ENCODE measurements at places on chromosomes 2 and 18.

GRCh38 chr2:143284087-143284675 lies 155.0 kb downstream of the ARHGAP15 start:
- DNase-seq = peak; percentile 3

DNA sequence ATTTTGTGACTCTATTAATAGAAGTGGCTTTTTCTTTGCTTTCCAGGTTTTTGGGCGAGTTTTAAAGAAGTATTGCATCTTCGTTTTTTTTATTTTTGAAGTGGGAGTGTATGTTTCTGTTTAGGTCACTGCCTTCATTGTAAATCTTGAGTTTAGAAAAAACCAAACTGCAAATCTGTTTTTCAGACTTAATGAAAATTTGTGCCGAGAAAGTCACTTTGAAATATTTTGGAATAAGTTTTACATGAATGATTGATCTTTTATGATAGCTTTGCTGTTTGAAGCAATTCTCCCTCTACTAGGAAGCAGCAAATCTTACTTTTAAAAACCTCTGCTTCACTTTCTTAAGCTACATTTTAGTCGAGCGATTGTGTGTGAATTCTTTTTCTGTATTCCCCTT lies 2.2 kb downstream of the SMAD4 start:
- no peak for DNase-seq

- no peak for DNase-seq
Observed at GRCh38 chr2:100145893-100146656, 3.7 kb upstream of the AFF3 start.

DNA sequence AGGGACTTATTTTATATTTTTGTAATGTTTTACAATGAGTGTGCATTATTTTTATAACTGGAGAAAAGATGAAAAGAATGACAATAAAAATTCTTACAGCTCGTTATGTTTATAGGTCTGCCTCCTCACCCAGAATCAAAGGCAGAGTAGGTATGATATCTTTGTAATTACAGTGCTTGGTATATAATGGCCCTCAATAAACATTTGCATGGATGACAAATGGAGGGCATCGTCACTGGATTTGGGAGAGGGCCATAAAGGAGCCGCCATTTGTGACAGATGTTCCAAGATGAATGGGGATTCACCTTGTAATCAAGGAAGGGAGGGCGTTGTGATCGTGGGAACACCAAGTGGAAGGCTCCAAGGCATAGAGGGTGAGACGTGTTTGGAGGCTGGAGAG lies 22.6 kb upstream of the GIGYF2 start:
- no peak for DNase-seq

DNA sequence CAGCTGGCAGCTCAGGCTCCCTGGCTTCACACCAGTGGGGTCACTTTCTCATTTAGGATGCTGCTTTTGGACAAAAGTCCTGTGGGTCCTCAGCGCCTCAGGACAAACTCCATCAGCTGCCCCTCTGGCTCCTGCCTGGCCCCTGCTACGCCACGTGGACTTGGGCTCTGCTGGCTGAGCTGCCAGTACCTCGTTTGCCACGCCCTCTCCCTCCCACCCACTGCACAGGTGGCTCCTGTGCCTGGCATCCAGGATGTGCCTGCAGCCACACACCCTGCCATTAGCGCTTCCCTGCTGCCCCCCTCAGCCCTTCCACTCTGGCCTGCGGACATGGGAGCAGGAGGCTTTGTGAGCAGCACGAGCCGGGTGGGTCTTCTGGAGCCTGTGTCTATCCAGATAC lies 118.9 kb downstream of the ZNF236 start:
- DNase-seq = no peak

GRCh38 chr2:121076885-121077549 lies 208.0 kb downstream of the TFCP2L1 start:
- peak; percentile 26 for DNase-seq

GRCh38 chr2:231052494-231053451 lies 3.9 kb upstream of the PSMD1 start:
- DNase-seq = peak; percentile 71

GRCh38 chr2:180364719-180365118 lies 357.6 kb upstream of the CWC22 start:
- no peak for DNase-seq

DNA sequence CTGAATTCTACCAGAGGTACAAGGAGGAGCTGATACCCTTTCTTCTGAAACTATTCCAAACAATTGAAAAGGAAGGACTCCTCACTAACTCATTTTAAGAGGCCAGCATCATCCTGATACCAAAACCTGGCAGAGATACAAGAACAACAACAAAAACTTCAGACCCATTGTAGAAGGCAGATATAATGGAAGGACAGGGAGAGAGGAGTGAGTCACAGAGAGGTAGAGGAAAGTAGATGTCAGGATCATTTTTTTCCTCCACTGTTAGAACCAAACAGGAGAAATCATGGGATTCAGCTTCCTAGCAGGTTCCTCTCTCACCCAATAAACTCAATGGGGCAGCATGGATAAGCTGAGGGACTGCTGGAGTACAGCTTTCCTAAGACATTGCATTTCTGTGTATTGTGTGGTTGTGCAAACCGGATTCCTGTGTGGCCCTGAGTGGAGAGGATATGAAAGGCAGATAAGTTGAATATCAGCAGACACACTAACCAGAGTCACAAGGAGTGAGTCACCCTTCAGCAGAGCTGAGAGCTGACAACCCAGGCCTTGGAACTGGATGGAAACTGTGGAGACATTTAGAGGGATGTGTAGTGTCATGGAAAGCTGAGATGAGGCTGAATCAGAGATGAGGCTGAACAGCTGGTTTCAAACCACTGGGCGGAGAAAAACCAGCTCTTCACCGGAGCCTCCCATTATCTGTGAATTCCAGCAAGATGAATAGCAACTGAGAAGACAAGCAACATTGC lies 60.9 kb upstream of the MMADHC start:
- DNase-seq = no peak

DNA sequence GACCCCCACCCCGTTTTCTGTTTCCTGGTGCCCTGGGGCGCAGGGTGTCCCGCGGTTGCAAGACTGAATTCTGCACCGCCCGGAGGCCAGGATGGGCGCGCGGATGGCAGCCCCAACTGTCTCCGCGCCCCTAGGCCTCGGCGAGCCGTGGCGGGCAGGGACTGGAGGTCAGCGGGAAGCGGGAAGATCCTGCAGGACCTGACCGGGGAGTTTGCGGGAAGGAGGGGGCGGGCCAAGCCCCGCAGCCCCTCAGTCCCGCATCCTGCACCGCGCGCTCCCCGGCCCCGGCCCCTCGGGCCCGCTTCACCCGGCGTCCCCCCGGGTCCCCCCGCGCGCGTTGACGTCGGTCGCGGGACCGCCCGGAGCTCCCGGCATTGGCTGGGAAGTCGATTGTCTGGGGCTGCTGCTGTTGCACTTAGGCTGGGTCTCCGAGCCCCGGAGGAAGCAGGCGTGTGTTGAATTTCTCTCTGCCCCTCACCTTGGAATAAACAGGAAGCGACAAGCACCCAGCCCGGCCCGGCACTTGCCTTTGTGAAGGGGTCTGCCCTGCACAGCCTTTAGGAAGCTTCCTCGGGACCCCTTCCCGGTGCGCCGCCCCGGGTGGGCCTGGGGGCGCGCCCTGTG lies at the start of gene LDLRAD4:
Gene LDLRAD4, plus strand, starts transcription at position 393 of the 624 bp plus-strand sequence.
- no peak for DNase-seq

- DNase-seq = no peak
Observed at GRCh38 chr2:1591978-1592907, 152.1 kb downstream of the PXDN start.

DNA sequence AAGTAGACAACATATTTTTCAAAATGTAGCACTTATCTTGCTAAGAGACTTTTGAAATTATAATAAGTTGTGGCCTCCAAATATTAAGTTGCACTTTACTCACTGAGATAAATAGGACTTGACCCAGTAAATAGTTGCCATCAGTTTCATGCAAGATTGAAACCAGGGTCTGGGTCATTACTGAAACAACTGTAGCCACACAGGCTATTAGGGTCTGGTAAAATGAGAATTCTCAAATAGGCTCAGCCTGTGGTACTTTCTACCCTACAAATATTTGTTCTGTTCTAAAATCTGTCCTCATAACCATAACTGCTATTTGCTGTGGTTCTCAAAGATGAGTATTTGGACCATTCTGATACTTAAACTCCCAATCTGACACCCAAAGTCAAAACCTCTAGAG lies 115.4 kb upstream of the STK17B start:
- no peak for DNase-seq

DNA sequence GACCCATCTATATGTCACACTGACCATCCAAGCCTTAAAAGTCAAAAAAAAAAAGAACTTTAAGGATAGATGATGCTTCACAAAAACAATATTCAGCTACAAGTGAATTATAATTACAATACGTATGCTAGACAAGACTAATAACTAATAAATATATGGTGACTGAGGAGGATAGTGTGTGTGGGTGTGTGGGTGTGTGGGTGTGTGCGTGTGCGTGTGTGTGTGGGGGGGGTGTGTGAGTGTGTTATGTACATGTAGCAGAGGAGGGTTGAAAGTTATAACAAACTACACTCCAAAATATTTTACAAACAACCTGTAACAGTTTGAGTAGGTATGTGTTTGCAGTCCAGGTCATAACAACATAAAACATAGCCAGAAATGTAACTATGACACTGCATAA lies 159.2 kb upstream of the RBBP8 start:
- no peak for DNase-seq

GRCh38 chr2:230688490-230688889 lies 24.2 kb upstream of the CAB39 start:
- DNase-seq = no peak

Data from activated T-helper 1 cell treated with anti-CD3 and anti-CD28 coated beads, Interleukin-2, amount 50 U/mL, for 16 hours (primary cell).